ENCODE measurements at places on chromosomes 7 and 10.

DNA sequence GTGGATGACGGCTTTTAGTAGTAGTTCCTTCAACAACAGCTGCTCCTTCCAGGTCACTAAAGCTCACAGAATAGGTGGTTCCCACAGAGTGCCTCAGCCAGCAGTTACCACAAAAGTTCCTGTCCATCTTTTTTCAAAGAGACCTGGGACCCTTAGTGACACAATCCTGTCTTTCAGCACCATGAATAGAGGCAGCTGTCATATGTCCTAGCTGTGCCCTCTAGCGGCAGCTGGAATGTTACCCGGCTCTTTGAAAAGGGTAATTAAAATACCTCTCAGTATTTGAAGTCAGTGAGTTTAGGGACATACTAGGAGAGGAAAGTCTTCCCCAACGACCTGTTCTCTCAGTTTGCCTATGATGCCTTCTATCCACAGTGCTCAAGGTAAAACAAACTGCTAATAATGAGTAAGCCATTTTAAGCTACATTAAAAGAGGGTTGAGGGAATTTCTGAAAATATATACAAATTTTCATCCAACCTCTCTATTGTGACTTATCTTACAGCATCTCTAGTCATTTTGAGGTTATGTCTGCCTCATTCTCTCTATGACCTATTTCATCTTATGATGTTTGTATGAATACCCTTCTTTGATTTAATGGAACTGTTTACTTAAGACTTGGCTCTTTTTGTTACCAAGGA lies 290.8 kb downstream of the NXPH1 start:
- DNase-seq = no peak

GRCh38 chr10:97131666-97132065 lies 54.1 kb downstream of the SLIT1 start:
- no peak for DNase-seq

GRCh38 chr7:142856565-142857245 lies 1.8 kb downstream of the EPHB6 start:
- DNase-seq = no peak

DNA sequence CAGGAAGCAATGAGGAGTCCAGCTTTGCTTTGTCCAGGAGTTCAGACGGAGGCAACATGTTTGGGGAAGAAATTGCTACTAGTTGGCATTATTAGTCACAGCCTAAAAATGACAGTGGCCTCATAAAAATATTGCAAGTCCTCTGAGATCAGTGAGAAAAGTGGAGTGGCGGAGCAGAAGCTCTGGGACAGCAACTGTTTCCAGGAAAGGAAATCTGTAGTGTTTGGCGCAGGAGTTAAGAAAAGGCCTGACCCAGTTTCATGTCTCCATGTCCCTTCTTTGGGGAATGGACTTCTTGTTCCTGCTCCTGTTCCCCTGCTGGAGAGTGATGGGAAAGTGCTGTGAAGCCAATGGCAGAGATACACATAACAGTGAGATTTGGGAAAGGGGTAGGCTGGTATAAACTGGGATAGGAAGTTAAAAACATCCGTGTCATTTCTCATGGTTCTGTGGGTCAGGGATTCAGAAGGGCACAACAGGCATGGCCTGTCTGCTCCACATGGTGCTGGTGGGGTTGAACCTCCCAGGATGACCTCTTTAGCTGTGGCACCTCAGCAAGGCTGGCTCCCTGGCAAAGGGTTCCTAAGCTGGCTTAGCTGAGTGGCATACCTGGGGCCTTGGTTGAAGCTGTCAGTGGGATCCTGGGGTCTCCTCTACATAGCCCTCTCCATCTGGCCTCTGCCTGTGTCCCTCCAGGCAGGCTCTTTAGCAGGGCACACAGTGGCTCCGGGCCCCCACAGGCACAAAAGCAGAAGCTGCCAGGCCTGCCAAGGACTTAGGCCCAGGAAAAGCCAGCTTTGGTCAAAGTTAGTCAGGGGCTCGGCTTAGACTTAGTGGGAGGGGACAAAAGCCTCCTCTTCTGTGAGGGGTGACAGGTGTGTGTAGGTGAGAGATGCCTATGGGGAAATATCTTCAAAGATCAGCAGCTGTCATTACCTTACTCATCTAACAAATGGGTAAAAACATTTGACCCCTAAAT lies 77.7 kb downstream of the WDFY4 start:
- no peak for DNase-seq

GRCh38 chr10:103739039-103739764 lies 116.2 kb downstream of the SH3PXD2A start:
- peak; percentile 44 for DNase-seq

DNA sequence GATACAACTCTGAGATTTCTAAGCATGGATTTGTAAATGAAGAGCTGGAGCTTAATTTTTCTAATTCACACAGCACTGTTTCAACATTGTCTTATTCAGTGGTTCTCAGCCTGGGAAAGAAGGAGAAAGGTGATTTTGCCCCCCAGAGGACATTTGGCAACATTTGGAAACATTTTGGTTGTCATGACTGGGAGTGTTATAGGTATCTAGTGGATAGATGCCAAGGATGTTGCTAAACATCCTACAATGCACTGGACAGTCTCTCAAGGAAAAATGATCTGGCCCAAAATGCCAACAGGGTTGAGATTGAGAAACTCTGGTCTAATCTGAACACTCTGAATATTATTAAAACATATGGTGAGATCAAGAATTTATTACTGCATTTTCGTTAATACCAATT lies 3.8 kb upstream of the CAV2 start:
- no peak for DNase-seq
